HEK293T (cell line): ENCODE measurements at places on chromosomes 3 and 15.

GRCh38 chr15:75161106-75161916, 40.4 kb upstream of the C15orf39 start:
- DNase-seq = no peak

GRCh38 chr3:172415323-172415722, 32.9 kb downstream of the GHSR start:
- DNase-seq = no peak

DNA sequence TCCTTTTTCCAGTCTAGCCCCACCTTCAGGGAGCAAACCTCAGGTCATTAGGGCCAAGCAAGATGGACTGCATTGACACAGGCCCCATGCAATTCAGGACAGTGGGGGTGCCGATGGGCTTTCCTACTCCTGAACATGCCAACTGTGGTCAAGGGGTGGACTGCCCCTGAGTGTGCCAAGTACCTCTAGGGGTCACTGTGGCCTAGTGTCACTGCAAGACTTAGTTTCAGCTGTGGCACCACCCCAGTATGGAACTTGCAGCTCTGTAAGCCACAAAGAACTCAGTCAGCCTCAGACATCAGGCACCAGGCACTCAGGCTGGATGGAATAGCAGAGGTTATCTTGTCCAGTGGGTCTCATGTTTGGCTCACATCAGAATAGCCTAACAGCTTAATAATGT, 32.3 kb downstream of the EXOG start:
- DNase-seq = no peak

GRCh38 chr15:74373731-74374647, 6.5 kb upstream of the CYP11A1 start:
- DNase-seq = peak; percentile 97

- DNase-seq = no peak
Observed at GRCh38 chr3:139074565-139075115, 29.9 kb upstream of the PRR23C start.

DNA sequence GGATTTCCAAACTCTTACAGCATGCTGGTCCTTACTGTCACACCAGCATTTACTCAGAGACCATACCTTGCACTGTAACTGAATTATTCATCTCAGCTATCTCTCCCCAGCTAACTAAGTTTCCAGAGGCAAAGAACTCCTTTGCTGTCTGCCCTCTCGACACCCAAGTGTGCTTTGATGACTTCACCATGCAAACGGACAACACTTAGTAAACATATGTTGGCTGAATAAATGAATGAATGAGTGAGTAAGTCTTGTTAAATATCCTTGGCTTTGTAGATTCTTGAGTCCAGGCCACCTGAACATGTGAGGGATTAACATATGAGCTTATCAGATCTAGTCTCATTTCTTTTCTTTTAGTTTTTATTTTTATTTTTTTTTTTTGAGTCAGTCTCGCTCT, 138.2 kb downstream of the PLD1 start:
- DNase-seq = no peak

- DNase-seq = no peak
Observed at GRCh38 chr15:68445351-68445750, 13.4 kb upstream of the ITGA11 start.
